ENCODE measurements at places on chromosomes 13 and 19.

DNA sequence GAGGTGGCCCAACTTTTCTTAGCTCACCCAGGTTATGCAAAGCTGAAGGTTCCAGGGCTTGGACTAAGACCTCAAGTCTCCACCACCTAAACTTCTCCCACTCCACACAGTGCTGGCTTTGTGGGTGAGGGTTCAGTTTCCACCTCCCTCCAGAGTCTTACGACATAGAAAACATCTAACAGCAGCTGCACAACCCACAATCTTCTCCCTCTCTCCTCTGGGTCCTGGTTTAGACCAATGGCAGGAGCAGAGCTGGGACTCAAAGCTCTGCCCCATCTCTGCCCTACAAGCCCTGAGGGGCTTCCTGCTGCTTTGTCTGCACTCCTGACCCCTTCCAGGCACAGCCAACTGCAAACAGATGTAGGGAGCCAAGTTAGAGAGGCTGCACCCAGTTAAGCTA lies 16.0 kb downstream of the IRGC start:
- no peak for DNase-seq

DNA sequence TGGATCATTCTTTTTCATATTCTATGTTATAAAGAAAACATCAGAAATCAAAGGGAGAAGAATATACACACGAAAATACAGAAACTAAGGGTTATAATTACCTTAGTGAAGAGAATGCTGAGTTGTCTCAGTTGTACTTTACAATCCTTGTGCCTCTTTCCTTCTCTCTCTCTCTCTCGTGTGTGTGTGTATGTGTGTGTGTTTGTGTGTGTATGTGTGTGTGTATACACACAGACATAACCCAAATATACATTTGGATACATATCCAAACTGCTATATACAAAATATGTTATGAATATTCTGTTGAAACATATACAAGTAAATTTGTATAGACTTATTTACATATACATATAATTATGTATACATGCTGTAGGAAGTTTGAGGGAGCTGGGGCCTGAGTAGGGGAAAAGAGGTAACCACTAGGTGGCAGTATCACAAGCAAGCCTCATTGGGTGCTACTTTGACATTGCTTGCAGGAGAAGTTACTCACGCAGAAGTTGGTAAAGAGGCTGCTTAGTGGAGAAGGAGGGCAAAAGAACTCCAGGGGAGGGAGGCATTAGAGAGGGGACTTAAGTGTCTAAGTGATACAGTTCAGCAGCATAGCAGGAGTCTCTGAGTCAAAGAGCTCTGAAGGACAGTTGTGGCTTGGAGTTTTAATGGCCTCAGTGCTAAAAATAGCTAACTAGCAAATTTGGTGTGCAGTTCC lies 465.1 kb upstream of the PCDH20 start:
- DNase-seq = no peak

DNA sequence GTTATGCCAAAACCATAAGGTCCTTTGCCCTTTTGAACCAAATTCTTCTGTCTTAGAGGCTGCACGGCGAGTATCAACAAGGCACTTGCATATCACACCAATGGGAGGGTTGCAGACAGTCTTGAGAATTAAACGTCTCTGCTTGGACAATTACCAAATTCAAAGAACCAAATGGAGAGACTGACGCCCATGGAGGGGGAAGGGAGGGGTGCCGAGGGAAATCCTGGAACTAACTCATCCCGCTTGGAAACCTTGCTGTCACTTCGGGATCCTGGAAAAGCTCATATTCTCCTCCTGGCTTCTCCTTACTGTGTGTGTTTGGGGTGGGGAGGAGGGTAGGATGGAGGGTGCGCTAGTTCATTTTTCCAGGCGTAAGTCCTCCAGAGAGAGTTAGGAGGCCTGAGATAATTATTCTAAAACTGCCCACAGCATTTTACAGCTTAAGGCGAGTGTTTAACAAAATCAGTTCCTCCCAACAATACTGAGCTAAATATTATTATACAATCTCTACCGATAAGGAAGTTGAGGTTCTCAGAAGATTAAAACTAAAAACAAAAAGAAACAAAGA lies 425.1 kb downstream of the TSHZ3 start:
- DNase-seq = no peak

- DNase-seq = no peak
These were observed 388.9 kb downstream of the KCNRG start for GRCh38 chr13:50404116-50404515.

GRCh38 chr13:32837973-32838927 lies 178.0 kb upstream of the KL start:
- no peak for DNase-seq

- no peak for DNase-seq
These were observed 21.2 kb downstream of the HNRNPM start for GRCh38 chr19:8466018-8466417.

- no peak for DNase-seq
These were observed 3.1 kb downstream of the ADGRE1 start for GRCh38 chr19:6890401-6890913.

DNA sequence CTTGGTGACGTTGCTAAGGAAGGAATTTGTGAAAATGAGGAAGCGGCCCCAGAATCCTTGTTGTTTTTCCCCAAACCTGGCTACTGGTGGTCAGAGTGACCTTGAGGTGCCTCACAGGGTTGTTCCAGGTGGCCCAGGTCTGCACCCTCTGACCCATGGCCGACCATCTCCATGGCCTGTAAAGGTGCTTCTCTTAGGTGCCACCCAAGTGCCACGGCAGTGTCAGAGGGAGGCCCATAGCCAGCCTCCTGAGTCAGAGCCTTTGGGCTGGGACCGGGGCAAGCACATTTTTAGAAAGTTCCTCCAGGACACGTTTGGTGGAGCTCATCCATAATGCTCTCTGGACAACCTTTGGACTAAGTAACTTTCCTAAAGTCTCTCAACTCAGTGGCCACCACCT lies 83.9 kb upstream of the IRS2 start:
- no peak for DNase-seq

DNA sequence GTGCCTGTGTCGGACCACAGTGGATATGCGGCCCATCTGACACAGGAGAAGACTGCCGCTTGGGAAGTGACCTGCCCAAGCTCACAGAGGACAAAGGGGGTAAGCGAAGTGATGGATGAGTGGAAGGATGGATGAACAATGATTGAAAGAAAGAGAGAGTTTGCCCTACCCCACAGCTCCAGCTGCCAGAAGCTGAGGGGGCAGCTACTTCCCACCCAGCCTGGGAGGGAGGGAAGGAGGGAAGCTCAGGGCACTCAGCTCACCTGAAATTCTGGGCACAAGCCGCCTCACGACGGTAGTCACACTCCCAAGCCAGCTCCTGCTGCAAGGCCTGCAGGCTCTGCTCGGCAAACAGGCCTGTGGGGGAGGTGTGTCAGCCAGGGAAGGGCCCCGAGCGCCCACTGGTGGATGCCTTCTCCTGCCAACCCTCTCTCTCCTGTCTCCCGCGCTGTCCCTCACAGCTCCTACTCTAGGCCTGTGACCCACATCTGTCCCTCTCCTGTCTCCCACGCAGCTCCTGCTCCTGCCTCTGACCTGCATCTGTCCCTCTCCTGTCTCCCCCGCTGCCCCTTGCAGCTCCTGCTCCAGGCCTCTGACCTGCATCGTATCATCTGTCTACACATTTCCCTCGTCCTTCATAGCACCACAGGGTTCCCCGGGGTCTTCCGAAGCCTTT lies 12.0 kb upstream of the NUMBL start:
- DNase-seq = no peak

DNA sequence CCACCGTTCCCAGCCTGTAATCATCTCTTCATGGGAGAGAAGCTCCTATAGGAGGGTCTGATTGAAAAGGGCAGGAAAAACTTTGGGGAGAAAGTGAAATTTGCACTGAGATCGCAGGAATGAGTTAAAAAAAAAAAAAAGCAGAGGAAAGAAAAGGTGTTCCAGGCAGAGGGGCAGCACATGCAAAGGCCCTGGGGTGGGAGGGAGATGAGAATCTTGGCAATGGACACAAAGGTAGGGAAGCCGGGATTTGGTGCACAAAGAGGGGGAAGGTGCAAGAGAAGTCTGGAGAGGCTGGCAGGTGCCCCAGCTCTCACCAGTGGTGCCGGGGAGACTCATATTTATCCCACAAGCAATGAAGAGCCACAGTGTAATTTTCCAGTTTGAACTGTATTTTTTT lies 16.4 kb upstream of the GPR32 start:
- no peak for DNase-seq

- DNase-seq = no peak
These were observed 696.3 kb upstream of the SLC10A2 start for GRCh38 chr13:103762523-103762922.

DNA sequence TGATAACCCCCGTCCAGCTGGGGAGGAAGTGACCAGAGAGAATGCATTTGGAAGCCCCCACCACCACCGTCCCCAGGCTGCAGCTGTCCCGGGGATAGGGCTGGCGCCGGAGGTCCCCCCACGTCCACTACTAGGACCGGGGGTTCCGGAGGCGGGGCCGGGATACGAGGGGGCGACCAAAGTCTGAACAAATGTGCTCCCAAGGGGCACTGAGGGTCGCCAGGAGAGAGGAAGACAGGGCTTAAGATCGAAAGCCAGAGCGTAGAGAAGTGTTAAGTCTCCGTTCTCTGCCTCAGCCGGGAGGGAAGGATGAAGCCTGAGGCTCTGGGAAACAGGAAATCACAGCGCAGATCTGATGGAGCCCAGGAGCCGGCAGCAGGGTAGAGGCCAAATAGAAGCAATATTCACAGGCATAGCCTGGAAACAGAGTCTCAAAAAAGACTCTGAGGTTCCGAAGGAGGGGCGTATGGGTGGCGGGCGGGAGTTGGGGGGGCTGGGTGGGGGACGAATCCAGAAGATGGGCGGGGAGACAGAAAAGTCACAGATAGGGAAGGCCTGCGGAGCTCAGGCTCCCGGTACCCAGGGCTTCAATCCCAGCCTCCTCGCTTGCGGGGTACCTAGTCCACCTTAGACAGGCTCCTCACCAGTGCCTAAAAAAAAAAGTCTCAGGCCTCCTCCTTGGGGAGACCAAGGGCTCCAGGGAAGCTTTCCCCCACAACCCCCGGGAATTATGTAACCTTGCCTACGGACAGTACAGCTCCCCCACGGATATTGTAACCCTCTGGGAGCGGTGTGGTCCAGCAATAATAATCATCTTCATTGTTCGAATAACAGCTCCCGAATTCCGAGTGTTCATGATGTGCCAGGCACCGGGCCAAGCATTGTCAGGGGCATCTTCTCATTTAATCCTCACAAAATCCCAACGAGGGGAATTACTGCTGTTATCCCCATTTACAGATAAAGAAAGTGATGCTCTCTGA lies 1.1 kb upstream of the ERF start:
- DNase-seq = no peak

GRCh38 chr13:51632591-51633362 lies 48.5 kb downstream of the WDFY2 start:
- DNase-seq = no peak

Measured in activated CD8-positive, alpha-beta memory T cell treated with anti-CD3 and anti-CD28 coated beads, Interleukin-2, amount 50 U/mL, for 4 hours (primary cell).